ENCODE measurements at places on chromosomes 7 and 10.

- DNase-seq = peak; percentile 62
Measured at GRCh38 chr10:103480521-103480920, 1.5 kb upstream of the CALHM3 start.

- DNase-seq = no peak
Measured at GRCh38 chr10:61669849-61670248, 7.1 kb downstream of the CABCOCO1 start.

- no peak for DNase-seq
Measured at GRCh38 chr7:50181081-50181480, 88.0 kb upstream of the ZPBP start.

DNA sequence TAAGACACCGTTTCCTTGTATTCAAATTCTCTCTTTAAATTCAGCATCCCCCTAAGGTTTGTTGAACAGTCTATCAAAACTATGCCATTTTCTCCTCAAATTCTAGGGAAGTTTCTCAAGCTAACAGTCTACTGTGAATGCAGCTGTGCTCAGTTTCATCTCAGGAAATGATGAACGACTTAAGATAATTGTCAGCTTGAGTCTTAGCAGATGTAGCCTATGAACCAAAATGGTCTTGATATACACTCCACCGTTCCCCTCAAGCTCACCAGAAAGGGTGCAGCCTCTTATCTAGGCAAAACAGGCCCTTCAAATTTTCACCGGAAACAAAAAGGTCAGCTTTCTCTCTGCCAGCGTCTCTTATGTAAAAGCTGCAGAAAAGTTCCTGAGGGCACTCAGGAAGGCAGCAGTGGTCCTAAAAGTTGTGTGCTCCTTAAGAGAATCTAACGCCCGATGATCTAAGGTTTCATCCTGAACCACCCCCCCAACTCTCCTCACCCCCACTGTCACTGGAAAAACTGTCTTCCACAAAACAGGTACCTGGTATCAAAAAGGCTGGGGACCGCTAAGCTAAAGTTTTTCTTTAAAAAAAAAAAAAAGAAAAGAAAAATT, 2.1 kb downstream of the DNAJC9 start:
- DNase-seq = no peak

- DNase-seq = no peak
Measured at GRCh38 chr7:27680610-27681009, 17.9 kb upstream of the HIBADH start.

DNA sequence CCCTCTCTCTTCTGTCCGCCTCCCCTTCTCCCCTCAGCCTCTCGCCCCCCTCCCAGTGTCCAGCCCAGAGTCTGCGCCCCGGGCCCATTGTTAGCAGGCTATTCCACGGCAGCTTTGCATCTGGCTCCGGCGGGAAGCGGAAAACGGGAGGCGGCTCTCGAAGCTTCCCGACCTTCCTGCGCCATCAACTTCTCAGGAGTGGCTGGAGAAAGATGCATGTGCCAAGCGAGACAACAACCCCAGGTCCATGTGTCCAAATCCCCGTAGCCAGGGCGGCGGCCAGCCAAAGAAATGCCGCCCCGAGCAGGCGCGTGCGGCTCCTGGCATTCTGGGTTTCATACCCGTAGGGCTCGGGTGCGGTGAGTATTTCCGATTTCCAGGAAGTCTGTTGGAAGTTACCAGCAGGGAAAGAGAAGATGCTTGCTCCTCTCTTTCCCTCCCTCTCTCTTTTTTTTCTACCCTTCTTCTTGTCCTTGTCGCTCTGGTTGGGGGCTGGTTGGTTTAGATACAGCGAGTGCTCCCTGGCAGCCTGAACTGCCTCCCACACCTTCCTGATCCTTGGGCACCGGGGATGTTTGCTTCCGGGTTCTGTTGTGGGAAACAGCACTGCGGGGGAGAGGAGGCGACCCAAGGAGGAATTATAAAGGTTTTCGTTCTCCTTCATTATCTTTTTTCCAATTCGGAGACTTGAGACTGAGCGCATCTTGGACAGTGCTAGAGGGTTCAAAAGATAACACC, 1.2 kb upstream of the HOXA2 start:
- peak; percentile 55 for DNase-seq

DNA sequence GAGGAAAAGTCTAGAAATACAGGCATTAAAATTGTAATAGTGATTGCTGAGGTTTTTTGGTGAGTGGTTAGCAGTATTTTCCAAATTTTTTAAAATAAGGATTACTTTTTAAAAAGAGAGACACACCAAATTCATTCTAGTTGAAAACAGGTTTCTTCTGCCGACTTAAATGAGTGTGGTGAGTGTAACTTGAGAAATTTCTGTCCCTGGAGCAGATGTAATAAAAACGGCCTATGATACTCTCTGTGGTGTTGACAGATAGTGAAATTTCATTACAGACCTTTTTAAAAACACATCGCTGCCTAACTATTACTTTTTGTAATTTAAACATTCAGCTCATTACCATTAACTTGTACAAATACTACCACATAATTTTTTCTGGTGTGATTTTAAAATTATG, 90.1 kb downstream of the CYP51A1 start:
- DNase-seq = no peak

Measured in M059J (cell line).